Daoy (cell line): ENCODE measurements at places on chromosomes 12 and 14. TPM values are rescaled to one million over a fixed set of nuclear protein-coding genes. Genes with fewer than 3 reads are reported as not detected.

The CHFR gene
- total RNA-seq: 16.4 and 23.3 TPM in 2 replicates

The HCAR3 gene
- not detected in 2 replicates for total RNA-seq

The GPX2 gene
- not detected in 2 replicates for total RNA-seq

The RNASE3 gene
- total RNA-seq: not detected in 2 replicates

The PTPN6 gene
- not detected in 2 replicates for total RNA-seq
